ENCODE measurements at places on chromosomes 16 and 17.

DNA sequence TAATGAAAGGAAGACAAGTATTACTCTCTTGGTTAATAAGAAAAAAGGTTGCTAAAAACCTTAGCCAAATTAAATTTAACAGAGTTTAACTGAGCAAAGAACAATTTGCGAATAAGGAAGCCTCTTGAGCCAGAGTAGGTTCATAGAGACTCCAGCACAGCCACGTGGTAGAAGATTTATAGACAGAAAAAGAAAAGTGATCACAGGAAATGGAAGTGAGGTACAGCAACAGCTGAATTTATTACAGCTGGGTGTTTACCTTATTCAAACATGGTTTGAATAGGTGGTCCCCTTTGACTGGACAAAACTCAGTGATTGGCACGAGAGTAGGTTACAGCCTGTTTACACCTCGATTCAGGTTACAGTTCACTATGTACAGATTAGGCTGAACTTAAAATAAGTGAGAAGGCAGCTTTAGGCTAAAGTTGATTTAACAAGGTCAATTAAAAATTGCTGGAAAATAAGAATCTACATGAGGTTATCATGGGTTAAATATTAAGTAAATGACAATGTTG, 3.3 kb upstream of the CCL15 start:
- DNase-seq = no peak

DNA sequence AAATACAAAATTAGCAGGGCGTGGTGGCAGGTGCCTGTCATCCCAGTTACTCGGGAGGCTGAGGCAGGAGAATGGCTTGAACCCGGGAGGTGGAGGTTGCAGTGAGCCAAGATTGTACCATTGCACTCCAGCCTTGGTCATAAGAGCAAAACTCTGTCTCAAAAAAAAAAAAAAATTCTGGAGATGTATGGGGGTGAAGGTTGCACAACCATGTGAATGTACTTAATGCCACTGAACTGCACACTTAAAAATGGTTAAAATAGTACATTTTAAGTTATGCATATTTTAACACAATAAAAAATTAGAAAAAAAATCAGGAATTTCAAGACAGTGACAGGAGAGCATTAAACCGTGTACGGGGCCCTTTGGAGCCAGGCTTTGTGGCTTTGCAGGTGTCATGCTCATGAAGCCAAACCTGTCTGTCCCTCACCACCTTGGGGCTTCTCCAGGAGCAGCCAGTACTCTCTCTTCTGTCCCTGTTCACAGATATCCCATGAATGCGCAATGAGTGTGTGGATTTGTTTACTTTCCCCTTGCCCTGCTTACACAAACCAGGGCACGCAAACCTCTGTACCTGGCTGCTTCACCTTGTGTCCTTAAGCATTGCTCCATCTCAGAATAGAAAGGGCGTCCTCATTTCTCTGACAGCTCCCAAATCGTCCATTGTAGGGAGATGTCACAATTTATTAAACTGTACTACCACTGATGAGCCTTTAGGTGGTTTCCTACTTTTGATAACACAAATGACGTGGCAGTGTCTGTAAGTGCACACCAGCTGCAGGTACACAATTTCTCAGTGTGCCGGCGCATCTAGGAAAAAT, 58.2 kb upstream of the CBX4 start:
- no peak for DNase-seq

DNA sequence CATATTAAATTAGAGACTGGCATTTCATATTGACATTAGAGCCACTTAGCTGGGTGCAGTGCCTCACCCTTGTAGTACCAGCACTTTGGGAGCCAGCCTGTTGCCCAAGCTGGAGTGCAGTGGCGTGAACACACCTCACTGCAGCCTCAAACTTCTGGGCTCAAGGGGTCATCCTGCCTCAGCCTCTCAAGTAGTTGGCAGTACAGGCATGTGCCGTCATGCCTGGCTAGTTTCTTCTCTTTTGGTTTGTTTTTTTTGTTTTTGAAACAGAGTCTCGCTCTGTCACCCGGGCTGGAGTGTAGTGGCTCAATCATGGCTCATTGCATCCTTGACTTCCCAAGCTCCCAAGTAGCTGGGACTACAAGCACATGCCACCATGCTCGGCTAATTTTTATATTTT, 8.7 kb downstream of the PPM1E start:
- DNase-seq = no peak

- no peak for DNase-seq
These were observed 32.6 kb upstream of the ZFP90 start for GRCh38 chr16:68506331-68507053.

GRCh38 chr17:16973760-16974540, 2.0 kb upstream of the TNFRSF13B start:
- DNase-seq = no peak

DNA sequence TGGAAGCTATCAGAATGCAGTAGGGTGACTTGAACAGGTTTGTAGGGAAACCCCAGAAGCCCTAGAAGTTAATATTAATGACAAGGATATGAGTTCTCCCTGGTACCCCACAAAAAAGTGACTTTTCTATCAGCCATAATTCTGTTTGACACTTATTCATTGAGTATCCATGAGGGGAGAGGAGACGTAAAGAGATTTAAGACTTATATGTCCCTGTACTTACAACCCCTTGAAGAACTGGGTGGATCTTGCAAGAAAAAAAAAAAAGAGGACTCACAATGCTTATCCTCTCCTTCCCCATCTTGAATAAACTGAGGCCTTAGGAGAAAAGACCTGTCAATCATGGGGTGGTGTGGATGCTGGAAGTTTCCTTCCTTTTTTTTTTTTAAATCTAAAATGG, 203.5 kb downstream of the CBLN1 start:
- DNase-seq = no peak

DNA sequence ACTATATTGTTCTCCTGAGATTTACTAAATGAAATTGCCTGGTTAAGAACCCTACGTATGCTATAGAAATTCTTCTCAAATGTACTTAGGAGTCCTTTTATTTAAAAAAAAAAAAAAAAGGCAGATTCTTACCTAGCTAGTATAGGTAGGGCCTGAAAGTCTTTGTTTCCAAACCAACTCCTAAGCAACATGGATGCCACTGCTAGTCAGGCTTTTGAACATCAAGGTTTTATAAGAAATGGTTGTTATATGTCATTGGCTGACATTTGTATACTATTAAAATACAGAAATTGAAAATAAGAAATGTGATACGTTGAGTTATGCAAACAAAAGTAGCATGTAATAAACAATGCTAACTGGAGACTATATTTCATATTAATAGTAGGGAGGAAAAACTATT, 1.2 kb downstream of the EVI2A start:
- DNase-seq = no peak

DNA sequence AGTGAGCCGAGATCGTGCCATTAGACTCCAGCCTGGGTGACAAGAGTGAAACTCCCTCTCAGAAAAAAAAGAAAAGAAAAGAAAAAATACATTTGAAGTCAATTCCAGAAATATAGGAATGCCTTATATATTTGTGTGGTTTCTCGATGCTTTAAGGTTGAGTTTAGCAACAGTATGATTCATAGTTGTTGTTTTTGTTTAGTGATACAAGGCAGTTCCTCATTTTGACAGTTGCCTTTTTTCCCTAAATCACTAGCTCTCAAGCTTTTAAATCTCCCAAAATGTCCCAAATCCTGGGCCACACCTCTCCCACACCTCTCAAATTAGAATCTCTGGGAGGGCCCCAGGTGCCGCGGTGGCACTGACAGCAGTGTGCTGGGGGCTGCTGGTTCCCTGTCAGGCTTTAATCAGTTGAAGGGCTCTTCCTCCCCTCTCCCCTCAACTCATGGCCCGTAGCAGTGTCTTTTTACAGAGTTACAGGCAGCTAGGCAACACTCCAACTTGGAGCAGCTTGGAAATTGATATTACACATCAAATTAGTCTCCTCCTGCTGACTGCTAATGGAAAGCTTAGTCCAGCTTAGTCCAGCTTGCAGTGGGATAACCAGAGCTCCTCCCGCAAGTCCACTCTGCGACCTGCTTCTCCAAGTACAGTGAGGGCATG, 58.4 kb downstream of the EPN2 start:
- no peak for DNase-seq

DNA sequence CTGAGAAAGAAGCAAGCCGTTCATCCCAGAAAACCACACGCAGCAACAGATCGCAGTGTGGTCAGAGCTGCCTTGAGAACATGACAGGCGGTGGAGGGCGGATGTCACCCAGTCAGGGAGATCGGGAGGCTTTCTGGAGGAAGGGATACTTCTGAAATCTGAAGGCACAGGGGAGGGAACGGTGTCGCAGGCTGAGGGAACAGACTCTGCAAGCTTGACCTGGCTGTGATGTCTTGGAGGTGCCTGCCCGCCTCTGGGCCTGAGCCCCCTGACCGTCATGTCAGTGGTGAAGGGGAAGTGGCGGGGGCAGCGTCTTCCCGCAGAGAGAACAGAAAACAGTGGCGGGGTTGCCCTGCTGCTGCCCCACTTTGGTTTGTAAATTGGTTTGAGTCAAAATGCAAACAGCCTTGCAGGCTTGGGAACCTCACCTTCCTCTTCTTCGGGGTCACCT, 8.1 kb upstream of the ATP2A3 start:
- DNase-seq = no peak

- no peak for DNase-seq
These were observed 126.0 kb downstream of the MGAT5B start for GRCh38 chr17:76994237-76994637.

DNA sequence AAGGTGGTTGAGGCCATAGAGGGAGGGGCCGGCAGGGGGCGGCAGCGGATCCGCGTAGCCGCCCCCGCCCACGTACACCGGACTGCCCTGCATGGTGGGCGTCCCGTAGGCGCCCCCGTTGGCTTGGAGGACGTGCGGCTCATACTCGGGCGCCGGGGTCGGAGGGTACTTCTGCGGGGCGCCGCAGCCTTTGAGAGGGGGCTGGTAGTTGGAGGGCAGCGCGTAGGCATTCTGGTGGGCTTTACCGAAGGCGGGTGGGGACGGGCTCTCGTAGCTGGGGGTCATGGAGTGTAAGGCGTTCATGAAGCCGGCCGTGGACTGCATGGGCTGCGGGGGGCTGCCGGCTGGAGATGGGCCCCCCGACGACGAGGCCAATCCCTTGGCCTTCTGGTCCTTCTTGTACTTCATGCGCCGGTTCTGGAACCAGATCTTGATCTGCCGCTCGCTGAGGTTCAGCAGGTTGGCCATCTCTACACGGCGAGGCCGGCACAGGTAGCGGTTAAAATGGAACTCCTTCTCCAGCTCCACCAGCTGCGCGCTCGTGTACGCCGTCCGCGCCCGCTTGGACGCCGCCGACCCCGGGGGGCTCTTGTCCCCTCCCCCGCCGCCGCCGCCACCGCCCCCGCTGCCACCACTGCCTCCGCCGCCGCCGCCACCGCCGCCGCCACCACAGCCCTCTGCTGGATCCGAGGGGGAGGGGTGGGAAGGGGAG, 5.7 kb upstream of the HOXB2 start:
- no peak for DNase-seq

GRCh38 chr17:45869676-45870341, 24.5 kb upstream of the MAPT start:
- no peak for DNase-seq

GRCh38 chr17:73679476-73679875, 35.2 kb upstream of the SDK2 start:
- no peak for DNase-seq

DNA sequence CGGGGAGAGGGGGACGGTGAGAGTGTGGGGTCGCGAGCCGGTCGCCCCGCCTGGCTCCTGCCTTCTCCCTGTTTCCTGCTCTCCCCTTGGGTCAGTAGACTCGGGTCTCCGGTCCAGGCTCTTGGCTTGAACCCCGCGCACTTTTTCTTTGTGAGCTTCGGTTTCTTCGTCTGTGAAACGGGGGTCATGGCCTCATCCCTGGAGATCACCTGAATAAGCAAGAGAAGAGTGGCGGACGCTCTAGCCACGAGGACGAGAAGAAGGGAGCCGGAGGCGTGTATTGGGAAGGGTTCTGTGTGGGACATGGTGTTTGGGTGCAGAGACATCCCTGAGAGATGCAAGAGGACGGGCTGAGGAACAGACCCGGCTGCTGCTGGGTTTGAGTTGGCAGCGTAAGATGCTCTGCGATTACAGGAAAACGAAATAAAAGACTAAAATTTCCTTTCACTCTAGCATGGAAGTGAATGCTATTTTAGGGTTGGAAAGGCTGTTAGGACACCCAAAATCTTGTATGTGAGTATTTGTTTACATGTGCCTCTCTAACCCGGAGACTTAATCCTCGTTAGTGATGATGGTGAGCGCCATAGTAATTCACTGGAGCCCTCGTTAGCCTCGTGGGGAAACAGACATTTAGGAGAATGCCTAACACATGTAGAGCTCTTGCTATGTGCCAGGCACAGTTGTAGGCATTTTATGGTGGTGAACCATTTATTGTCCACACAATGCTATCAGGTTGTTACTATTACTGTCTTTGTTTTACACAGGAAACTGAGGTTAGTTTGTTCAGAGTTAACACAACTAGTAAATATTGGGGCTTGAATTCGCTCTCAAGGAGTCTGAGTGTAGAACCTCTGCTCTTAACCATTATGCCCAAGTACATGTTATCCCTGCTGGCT, 646 bp downstream of the KIF22 start:
- no peak for DNase-seq

DNA sequence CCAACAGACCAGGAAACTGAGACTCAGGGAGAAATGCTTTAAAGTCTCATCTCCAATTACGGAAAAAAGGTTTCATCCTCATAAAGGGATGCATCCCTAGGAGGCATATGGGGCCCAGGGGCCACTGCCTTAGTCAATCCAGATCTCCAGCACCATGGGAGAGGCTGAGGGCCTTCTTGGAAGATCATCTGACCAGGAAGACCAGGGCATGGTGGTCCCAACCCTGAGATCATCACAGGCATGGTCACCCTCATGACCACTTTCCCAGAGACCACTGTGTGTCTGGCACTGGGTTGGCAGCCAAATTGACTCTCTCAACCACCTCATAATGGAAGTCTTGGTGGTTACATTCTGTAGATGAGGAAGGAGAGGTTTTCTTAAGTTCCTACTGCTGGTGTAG, 23.4 kb upstream of the CES5A start:
- DNase-seq = no peak

GRCh38 chr16:31094088-31094423, 541 bp downstream of the VKORC1 start:
- peak; percentile 38 for DNase-seq

DNA sequence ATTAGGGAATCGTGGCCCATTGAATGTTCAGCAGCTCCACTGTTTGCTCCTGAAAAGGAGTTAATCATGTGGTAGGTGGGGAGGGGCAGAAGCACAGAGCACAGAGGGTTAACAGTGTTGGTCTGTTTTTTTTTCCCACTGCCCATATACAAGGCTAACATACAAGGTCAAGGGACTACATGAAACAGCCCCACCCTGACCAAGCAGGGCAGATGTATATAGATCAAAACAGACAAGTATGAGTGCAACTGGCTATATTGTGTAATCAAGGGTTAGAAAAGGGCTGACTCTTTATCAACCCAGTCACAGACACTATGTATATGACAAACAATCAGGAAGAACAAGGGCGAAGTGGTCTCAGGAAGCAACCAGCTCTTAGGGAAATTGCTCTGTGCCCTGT, 186.6 kb upstream of the CDH11 start:
- no peak for DNase-seq

GRCh38 chr16:51163894-51164566, 13.0 kb upstream of the SALL1 start:
- DNase-seq = no peak

All from cerebellum (tissue), 4 donors.